DMS53 (cell line): ENCODE measurements at places on chromosomes 7 and 10.
A peak's percentile ranks its signal among the peaks of the same experiment; 100 is the strongest.

DNA sequence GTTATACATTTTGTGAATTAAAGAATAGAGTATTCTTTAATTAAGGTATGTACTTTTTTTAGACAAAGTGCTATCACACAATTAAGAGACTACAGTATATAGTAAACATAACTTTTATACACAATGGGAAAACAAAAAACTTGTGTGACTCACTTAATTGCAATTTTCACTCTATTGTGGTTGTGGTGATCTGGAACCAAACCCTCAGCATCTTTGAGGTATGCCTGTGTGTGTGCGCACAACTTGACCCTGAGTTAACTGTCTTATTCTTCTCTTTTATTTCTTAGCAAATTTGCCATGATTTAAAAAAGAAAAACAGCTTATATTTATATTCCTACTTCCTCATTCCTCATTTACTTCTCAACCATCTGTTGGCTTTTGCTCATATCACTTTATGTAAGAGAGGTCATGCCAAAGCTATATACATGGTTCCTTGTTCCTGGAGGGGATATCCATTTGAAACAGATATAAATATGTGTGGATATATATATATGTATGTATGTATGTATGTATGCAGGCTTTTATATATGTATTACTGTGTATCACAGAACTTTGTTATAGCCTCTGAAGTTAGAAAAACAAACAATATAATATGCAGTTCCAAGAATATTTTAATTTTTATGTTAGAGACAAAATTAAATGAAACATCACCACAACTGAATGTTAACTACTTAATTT lies 259.5 kb upstream of the HGF start:
- DNase-seq = no peak

DNA sequence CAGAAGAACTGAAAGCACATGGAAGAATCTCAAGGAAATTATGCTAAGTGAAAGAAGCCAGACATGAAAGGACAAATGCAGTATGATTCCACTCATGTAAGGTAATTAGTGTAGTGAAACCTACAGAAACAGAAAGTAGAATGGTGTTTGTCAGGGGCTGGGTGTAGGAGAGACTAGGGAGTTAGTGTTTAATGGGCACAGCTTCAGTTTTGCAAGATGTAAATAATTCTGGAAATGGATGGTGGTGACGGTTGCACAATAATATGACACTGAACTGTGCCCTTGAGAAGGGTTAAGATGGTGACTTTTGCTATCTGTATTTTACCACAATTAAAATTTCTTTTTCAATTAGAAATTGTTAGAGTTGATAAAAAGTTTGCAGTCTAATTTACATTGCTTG lies 157.3 kb upstream of the ADCY1 start:
- DNase-seq = no peak

GRCh38 chr7:26618449-26618848 lies 245.9 kb downstream of the SKAP2 start:
- DNase-seq = peak; percentile 30

- no peak for DNase-seq
These were observed 272.2 kb upstream of the NPVF start for GRCh38 chr7:25500393-25500921.

GRCh38 chr10:120473593-120473992 lies 16.6 kb downstream of the PLPP4 start:
- DNase-seq = no peak

- DNase-seq = no peak
These were observed 113.9 kb downstream of the MYOF start for GRCh38 chr10:93368210-93368609.

- DNase-seq = no peak
These were observed 2.0 kb upstream of the LRRC4 start for GRCh38 chr7:128033246-128033645.

DNA sequence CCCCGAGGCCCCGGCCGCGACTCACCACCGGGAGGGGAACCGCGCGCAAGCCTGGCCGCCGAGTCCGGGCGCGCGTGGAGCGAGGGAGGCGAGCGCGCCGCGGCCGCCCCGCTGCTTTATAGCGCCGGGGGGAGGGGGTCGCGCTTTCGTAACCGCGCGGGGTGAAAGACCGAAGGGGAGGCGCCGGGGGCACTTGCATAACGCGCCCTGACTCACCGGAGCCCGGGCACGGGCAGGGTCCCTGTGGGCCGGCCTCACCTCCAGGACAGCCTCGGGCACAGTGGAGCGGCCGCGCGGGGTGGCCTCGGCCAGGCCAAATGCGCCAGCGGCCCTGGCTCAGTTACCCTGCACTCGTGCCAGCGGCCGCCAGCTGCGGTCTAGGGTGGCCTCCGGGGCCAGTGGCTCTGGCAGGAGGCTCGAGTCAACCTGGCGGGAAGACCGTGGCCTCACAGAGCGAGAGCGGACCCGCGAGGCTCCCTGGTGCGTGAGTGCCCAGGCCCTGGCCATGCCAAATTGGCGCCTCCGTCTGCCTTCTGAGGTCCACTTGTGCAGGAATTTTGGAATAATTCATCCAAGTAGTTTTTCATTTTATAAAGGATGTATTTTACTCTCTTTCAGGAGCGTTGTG lies at the start of gene RBP4:
TSS of gene RBP4 (minus strand) at position 90 of the 628 bp plus-strand sequence. CDS start 207 bp downstream, outside the sequence.
- peak; percentile 57 for DNase-seq

DNA sequence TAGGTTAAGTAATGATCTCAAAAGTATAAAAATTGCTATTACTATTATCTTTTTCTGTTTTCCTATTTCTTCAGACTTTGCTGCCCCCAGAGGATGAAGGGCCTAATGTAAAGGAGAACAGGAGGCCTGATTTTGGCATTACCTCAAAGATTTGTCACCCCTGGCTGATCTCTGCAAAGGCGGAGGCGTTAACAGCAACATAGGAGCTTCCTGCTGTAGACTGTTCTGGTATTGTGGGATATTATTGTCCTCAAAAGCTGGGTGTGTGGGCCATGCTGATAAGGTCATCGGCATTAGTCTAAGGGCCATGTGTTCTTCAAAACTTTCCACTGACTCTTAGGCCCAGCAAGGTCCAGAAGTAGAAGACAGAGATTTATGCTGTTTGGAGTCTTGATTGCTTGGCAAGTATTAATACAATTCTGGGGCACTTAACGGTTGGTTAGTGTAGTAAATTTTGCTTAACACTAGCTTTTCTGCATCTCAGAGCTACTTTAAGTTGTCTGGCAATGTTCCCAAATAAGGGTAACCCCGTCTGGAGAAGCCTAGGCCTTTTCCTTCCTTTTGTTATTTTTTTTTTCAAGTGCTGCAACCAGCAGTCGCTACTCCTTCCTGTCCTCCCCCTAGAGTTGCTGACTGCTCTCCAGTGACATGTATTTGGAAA lies 14.0 kb upstream of the ENTPD1 start:
- peak; percentile 66 for DNase-seq

- DNase-seq = no peak
These were observed 3.8 kb downstream of the GIMAP1 start for GRCh38 chr7:150719960-150720891.

DNA sequence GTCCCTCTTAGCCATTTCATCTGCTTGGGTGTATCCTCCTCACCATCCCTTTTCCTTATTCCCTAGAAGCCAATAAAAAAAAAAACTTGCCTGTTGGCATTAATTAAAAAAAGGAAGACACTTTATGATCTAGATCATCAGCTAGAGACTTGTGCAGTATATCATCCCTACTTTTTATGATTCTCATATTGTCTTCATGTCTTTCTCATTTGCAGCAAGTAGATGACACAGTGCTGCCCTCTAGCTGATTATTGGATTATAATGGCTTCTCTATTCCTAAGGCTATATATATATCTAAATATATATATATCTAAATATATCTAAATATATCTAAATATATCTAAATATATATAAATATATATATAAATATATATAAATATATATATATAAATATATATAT lies 272.4 kb upstream of the LRGUK start:
- peak; percentile 78 for DNase-seq

- DNase-seq = peak; percentile 51
These were observed 80.4 kb downstream of the PPP1R3C start for GRCh38 chr10:91552274-91553095.

DNA sequence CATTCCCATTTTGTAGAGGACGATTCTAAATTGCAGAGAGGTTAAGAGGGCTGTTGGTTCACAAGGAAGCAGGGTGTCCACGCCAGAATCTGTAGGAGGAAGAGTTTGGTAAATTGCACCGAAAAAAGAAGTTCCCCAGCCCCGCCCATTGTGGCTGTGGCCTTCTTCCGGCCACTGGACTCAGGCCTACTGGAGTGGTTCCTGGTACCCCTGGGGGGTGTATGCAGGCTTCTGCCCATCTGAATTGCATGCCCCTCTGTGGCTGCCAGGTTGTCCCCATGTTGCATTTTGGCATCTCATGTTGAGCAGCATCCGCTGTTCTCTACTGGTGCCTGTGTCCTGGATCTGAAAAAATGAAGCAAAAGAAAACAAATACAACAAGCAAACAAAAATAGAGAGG lies 234.2 kb downstream of the WDR11 start:
- DNase-seq = no peak

DNA sequence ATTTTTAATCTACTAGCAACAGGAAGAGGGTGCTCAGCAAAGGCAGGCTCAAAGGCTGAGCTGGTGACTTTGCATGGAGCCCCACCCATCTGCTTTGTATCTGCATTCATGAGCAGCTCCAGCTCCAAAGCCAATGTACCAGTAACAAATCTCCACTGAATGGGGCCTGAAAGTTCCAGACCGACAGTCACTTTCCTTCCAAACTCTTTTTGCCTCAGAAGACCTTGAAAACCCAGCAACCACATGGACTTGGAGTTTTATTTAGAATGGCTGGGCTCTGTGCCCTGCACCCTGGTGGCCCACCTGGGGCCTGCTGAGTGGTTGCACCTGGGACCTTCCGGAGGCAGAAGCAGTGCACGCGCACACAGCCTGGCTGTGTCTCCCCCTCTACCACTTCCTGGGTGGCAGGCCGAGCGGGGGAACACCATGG lies 195.0 kb upstream of the PLXNA4 start:
- DNase-seq = no peak

- DNase-seq = peak; percentile 59
These were observed 2.0 kb upstream of the ZMYND11 start for GRCh38 chr10:132946-133898.

- DNase-seq = no peak
These were observed 75.5 kb upstream of the AGK start for GRCh38 chr7:141475679-141476078.

GRCh38 chr10:79344502-79345195 lies 2.6 kb upstream of the PPIF start:
- peak; percentile 99 for DNase-seq

DNA sequence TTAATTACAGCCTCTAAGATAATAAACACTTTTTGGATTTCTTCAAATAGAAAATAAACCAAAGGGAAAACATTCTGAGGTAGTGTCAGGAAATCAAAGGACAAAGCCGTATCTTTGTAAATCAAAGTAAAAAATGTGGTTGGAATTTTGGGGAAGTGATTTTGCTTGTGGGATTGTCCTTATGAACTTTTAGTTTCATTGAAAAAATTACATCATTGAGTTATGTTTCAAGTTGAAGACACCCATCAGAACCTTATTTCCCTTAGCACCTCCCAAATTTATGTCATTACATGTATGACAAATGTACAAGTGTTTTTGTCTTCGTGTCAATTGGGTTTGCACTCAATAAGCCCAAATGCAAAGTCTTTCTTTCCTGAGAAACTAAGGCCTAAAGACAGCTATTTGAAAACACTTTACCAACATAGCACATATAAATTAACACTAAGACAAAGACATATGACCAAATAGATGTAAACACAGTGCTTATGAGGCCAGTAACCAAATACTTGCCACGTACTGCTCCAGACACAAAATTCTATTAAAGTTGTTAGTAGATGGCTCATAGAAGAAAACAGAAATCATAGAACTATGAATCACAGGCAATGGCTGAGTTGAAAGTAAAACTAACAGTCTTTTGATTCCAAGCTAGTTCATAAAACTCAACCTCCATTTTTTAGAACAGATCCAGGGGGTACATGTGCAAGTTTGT lies 26.9 kb upstream of the LAMB4 start:
- no peak for DNase-seq

GRCh38 chr7:102193806-102194205 lies 92.9 kb upstream of the SH2B2 start:
- DNase-seq = no peak

GRCh38 chr10:58473976-58474375 lies 38.7 kb upstream of the BICC1 start:
- no peak for DNase-seq

GRCh38 chr10:122656308-122656705 lies 43.3 kb downstream of the C10orf120 start:
- no peak for DNase-seq

- peak; percentile 97 for DNase-seq
These were observed 107.4 kb upstream of the GLCCI1 start for GRCh38 chr7:7861211-7861633.

DNA sequence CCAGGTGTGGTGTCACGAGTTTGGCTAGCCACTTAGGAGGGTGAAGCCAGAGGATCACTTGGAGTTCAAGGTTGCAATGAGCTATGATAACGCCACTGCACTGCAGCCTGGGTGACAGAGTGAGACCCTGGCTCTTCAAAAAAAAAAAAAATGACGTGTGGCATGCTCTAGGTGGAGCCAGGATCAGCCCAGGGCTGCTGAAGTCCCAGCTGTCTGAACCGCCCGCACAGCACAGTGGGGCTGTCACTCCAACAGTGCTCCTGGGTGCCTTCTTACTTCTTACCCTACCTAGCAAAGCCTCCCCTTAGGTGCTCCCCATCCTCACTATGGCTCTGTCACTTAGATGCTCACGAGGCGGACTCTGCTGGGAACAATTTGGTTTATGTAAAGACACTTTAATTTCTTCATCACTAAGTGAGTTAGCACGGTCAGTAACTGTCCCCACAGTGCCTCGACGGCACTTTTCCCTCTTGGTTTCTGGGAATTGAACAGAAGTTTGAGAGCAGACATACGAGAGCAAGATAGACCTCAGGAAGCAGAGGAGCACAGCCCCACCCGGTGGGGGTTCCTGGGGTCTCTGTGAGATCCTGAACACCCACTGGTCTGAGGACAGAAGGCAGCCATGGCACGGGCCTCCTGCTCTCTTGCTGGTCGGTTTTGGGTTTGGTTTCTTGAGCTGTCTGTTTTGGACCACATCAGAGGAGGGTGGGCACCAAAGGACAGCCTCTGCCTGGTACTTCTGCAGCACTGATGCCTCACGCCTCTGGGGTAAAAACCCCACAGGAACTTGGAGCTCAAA lies 66.2 kb upstream of the BTBD16 start:
- DNase-seq = no peak

DNA sequence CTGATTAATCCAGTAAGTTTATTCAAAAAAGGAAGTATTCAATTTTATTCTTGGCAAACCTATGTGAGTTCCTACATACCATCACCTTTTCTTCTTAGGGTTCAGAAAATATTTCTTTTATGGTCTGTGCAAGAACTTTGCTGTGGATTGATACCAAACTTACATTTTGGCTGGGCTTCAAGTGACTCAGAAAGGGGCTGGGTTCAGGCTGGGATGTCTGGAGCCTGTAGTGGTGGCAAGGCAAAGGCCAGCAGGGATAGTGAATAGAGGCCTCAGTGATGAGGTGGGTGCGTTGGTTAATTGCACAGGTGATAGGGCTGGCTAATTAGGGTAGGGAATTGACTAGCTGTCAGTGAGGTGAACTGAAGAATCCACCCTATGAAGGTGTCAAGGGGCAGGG lies 40.2 kb upstream of the ATXN7L1 start:
- no peak for DNase-seq

- peak; percentile 95 for DNase-seq
These were observed 8.6 kb downstream of the SLC13A1 start for GRCh38 chr7:123191132-123191531.

GRCh38 chr10:103757531-103758293 lies 97.7 kb downstream of the SH3PXD2A start:
- DNase-seq = peak; percentile 92
